ENCODE measurements at places on chromosomes 6 and 20.

GRCh38 chr20:46624946-46625345, 26.3 kb downstream of the SLC13A3 start:
- DNase-seq, result no peak

- no peak for DNase-seq
Measured at GRCh38 chr20:11447371-11448100, 470.2 kb upstream of the BTBD3 start.

GRCh38 chr6:151482290-151482689, 11.5 kb upstream of the CCDC170 start:
- DNase-seq, result no peak

- DNase-seq, result no peak
Measured at GRCh38 chr6:54112151-54112650, 958 bp downstream of the MLIP start.

DNA sequence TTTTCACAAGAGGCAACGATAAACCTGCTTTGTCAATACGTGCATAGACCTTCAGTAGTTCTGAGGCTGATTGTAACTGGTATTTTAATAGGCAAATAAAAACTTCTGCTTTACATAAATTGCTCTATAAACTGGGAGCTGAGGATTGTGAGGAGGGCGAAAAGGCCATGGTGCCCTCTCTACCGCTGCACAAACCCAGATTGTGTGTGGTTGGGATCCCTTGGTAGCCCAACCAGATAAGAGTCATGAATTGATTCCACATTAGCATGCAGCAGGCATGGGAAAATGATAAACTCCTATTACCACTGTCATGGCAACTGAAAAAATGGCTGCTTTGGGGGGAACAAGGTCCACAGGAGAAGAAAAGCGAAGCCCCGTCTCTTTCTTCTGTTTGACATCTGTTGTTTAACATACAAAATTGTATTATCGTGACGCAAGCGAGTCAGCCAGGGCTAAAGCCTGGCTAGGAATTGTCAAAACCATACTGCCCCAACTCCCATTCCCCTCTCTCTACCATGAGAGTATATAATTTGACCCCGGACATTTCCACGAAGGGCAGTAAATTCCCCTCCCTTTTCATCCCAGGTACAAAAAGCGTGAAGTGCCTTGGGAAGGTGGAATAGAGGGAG, 157.8 kb upstream of the SALL4 start:
- no peak for DNase-seq

DNA sequence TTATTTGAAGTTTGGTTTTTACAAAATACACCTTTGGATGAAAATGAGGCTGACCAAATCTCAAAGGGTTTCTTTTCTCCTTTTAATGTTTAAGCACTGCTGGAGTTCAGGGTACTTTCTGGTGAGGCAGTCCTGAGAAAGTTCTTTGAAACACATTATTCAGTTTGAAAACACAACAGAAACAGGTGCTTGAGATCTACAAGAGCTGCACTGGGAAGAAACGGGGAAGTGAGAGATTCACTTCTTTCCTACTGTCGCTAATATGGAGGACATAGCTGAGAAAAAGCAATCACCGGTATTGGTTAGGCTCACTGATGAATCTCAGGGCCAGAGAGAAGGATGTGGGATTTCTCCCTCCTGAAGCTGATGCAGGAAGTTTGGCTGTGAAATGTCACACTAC, 22.9 kb upstream of the TMEM170B start:
- no peak for DNase-seq

DNA sequence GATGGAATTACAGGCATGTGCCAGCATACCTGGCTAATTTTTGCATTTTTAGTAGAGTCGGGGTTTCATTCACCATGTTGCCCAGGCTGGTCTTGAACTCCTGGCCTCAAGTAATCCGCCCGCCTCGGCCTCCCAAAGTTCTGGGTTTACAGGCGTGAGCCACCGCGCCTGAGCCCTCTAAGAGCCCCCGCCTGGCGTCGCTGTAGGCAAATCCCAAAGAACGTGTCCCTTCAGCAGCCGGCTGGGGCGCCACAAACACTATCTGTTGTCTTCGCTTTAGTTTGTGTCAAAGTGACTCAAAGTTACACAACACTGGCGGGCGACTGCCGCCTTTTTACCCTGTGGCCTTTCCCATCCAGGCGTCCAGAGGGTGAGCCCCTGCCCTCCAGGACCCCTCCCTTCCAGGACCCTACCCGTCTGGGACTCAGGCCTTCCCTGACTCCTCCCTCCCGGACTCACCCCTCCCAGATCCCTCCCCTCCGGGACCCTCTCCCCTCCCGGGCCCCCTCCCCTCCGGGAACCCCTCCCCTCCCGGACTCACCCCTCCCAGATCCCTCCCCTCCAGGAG, 940 bp upstream of the ADRM1 start:
- DNase-seq, result peak; percentile 94

DNA sequence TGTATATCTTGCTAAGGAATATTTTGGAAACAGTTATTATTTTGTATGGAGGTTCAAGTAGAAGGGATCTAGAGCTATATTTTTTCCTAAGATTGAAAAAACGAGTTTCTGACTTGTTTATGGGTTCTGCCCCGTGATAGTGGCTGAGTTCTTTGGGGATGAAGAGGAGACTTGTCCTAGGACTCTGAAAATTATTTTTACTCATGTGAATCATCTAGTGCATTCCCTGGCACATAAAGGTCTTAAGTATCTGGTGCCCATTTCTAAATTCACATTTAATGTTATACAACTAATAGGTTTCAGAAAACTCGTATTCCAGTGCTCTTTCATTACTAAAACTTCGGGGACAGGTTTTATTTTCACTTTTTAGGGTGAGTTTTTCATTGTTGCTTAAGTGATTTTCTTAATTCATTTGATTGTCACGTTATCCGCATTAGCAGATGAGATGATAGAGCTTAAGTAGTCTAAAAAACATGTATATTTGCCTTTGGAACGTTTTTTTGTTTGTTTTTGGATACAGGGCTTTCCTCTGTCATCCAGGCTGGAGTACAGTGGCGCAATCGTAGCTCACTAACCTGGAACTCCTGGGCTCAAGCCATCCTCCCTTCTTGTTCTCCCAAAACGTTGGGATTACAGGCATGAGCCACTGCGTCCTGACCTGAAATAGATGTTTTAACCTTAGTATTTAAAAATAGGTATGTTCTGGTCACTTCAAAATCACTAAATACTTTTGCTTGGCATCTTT, 2.1 kb downstream of the NFYA start:
- no peak for DNase-seq

GRCh38 chr6:149108749-149109100, 208.8 kb upstream of the TAB2 start:
- no peak for DNase-seq

- DNase-seq, result peak; percentile 50
Measured at GRCh38 chr6:36109092-36109491, 21.2 kb upstream of the MAPK13 start.

DNA sequence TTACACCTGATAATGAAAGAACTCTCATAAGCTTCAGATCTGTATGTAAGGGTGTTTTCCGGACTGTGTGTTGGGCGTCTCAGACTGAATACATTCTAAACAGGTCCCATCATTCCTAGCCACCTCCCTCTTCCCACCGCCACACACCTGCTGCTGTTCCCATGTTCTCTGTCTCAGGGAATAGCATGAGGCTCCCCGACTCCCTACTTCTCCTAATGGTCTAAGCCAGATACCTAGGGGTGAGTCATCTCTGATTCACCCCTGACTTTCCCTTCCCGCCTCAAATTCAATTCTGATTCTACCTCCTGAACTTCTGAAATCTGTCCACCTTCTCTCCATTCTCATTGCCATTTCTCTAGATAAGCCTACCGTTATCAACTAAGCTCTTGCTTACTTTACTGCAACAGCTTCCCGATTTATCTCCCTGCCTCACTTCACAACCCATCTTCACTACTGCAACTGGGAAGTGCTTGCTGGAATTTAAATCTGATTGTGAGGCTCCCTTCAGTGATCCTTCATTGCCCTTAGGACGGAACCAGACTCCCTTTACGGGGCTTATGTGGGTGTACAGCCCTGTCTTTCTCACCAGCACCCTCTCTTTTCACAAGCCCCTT, 1.6 kb downstream of the TMEM14A start:
- DNase-seq, result no peak

DNA sequence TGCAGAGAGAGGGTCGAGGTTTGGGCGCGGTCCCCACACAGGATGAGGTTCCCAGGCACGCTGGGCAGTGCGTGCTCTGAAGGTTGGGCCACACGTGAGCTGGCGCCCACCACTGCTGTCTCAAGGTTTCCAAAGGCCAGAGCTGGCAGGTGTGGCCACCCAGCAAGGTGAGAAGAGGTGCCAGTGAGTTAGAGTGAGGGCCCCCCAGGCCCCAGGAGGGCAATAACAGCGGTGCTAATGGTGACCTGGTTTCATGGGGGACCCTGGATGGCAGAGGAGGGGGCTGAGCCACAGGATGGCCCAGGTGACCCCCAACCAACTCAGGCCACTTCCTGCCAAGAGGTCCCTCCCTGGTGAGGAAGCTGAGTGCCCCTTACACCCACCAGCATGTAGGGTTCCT, 185.0 kb downstream of the TAF4 start:
- no peak for DNase-seq

DNA sequence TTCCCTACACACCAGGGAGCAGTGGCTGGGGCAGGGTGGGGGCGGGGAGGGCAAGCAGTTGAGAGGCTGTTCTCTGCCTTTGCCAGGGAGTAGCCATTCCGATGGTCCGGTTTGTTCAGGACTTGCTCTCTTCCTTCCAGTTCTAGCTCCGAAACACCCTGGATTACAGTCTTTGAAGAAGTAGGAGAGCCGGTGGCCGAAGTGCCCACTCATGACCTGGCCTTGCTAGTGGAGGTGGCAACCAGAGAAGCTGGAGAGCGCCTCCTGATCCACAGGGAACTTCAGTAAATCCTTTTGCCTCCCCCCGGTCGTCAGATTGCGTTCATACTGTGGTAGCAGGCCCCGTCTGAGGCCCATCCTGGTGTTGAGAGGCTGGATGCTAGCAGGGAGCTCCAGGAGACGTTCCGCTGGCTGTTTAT, 92.8 kb downstream of the ARID1B start:
- DNase-seq, result no peak

- DNase-seq, result peak; percentile 25
Measured at GRCh38 chr6:33914645-33915044, 110.8 kb upstream of the MLN start.

DNA sequence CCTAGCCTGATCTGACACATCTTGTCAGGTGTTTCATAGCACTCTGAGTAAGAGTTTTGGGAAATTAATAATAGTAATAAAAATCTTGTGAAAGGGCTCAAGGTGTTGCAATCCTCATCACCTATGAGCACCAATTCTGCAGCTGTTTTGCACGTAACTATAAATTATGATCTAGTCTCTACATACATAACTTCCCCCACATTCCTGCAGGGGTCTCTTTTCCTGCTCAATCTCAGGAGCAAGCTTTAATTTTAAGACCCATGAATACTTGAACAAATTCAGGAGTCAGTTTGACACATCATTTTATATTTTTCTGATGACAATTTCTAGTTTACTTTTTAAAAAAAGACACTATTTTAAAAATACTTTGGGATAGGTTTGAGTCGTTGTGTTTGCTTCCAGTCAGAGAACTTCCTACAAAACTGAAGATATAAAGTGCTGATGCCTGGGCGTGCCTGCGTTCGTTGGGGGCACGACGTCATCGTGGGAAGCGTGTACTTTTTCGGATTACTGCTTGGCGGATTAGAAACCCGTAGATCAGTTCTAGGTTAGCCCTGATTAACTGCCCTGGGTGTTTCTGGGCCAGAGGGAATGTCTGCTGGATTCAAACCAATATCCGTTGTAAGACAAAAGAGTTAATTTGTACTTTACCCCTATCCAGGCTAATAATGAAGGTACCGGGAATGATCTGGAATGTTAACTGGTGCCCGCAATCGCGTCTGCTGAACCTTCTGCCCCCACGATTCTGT, 1.0 kb upstream of the E2F3 start:
- peak; percentile 14 for DNase-seq

- no peak for DNase-seq
Measured at GRCh38 chr20:62470459-62470858, 5.3 kb downstream of the GATA5 start.

DNA sequence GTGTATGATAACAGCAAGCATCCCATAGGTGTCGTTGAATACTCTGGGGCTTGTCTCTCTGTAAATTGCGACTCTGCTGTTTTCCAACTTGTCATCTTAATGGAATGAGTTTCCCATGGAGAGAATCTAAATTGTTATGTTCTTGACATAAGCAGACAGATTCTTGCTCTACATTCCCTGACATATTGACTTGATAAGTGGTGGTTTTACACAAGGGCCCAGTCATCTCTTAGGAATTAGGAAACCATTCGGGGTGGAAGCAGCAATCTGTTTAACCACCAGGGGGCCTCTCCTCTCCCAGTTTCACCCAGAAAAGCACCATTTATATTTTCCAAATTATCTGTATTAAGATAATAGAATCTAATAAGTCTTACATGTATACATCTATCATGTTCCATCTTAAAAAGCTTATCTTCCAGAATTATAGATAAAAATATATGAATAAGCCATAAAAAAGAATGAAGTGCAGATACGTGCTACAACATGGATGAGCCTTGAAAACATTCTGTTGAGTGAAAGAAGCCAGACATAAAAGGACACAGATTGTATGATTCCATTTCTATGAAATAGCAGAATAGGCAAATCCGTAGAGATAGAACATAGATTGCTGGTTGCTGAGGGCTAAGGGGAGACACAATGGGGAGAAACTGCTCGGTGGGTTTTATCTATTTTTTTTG, 23.1 kb upstream of the MROH8 start:
- peak; percentile 54 for DNase-seq

- DNase-seq, result no peak
Measured at GRCh38 chr6:111631018-111631417, 25.3 kb upstream of the TRAF3IP2 start.

GRCh38 chr6:5506149-5506548, 244.8 kb downstream of the FARS2 start:
- DNase-seq, result no peak

DNA sequence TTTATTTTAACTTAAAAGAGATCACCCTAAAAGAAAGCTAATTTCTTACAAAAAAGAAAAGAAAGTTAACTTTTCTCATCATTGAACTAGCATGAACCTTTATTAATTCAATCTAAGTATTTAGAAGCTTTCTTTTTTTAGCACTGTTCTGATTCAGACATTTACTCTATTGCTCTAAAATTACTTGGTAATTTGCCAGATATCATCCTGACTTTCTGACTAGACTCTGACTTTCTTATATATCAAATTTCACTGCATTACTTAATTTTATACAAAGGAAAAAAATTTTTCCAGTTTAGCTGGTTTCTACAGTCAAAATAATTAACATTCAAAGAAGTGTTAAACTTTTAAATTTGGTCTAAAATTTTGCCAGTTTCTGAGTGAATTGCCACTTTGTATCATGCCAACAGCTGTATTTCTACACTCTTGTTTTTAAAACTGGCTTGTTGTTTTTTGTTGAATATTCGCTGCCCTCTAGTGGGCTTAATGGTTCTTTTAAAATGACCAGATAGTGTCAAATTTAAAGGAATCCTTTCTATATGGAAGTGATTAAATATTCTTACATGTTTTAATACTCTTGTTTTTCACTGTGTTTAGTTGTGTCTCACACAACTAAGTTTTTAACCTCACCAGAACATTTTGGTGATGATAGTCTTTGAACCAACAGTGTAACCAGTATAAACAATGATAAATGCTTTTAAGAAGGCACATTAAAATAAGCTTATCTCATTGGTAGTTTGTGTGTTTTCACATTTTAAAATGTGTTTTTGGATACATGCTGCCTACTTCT, 102.0 kb downstream of the POPDC3 start:
- DNase-seq, result no peak

Data from CD4-positive, alpha-beta T cell (primary cell).